ENCODE measurements at places on chromosomes 16 and 17.

- DNase-seq, result no peak
Measured at GRCh38 chr17:65360961-65361552, 200.4 kb downstream of the AXIN2 start.

DNA sequence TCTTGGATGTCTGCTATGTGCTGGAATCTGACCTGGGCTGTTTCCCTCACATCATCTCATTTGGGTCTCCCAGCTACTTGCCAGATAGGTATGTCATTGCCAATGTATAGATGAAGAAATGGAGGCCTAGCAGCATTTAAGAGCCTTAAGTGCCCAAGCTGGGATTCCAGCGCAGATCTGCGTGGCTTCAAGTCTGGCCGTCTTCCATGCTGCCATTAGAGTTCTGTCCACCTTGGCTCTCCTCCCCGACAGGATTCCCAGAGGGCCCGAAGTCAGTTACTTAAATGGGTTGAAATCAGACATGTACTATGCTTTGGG, 33.0 kb upstream of the CCR7 start:
- DNase-seq, result no peak

DNA sequence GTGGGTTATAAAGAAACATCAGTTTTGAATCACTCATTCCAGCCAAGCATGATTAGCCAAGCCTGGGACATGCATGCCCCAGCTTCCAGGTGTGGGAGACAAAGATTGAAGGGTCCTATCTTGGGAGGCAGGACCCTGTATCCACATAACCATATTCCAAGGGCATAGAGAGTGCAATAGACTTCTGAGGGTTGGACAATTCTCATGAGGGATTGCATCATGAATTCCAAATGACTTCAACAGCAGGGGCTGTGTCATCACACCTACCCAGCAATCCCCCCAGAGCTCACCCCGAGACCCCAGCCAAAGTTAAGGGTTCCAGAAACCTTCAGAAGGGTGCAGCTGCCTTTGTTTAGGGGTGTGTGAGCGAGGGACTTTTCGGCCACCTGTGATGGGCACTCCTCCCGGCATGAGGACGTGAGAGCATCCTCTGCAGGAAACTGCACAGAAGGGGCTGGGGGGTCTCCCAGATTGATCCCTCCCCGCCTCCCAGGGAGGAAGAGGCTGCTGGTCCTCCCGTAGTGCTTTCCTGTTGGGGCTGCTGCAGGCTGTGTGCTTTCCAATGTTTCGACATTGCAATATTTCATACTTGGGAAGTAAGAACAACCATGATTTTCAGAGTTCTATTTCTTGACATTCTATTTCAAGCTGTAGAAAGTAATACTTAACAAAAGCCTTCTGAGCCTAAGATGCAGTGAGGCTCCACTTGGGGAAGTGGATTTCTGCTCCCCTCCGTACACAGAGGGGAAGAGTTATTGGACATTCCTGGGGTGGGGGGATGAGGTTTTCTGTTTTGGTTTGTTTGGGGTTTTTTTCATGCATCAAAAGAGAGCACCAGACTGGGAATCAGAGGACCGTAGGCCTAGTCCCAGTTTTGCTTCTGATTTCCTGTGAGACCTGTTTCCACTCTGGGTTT, 13.3 kb upstream of the PITPNM3 start:
- no peak for DNase-seq

DNA sequence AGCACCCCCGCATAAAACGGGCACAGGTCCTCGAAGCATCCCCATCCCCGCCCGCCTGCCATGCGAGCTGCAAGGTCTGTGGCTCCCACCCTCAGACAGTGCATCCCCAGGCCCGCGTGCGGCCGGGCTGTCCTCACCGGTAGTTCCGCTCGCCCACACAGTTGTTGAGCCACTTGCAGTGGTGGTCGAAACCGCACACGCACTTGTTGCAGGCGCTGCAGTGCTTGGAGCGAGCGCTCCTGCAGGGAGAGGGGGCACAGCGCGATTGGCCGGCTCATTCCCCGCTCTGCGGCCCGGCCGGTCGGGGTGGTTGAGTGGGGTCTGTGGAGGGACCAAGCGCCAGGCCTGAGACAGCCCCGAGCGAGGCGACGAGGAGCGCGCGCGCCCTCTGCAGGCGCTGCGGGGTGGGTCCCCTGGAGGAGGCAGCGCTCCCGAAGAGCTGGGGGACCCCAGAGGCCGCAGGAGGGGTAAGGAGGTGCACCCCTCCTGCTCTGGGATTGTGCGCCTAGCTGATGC, 6.0 kb upstream of the TPPP3 start:
- DNase-seq, result no peak

DNA sequence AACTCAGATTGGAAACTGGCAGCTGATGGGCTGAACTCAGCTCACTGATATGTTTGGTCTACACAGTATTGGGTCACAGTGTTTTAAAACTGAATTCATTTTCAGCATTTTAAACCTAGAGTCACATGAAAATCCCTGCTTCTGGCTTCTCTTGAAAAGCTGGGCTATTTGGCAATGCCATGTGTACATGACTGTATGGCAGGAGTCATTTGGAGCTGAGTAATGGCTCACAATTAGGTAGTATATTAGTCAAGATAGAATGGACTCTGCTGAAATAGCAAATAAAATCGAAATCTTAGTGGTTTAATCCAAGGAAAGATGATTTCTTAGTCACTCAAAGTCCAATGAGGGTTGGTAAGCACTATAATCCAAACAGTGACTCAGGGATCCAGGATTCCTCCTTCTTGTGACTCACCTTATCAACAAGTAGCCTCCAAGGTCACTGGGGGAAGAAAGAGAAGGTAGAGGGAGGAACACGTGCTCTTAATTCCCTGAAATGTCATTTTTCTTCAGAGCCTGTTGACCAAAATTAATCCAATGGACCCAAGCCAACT, 13.9 kb upstream of the PMP22 start:
- DNase-seq, result no peak

- DNase-seq, result no peak
Measured at GRCh38 chr17:39170109-39170508, 4.1 kb upstream of the ARL5C start.

GRCh38 chr16:1911467-1912214, 6.6 kb downstream of the HS3ST6 start:
- DNase-seq, result no peak

DNA sequence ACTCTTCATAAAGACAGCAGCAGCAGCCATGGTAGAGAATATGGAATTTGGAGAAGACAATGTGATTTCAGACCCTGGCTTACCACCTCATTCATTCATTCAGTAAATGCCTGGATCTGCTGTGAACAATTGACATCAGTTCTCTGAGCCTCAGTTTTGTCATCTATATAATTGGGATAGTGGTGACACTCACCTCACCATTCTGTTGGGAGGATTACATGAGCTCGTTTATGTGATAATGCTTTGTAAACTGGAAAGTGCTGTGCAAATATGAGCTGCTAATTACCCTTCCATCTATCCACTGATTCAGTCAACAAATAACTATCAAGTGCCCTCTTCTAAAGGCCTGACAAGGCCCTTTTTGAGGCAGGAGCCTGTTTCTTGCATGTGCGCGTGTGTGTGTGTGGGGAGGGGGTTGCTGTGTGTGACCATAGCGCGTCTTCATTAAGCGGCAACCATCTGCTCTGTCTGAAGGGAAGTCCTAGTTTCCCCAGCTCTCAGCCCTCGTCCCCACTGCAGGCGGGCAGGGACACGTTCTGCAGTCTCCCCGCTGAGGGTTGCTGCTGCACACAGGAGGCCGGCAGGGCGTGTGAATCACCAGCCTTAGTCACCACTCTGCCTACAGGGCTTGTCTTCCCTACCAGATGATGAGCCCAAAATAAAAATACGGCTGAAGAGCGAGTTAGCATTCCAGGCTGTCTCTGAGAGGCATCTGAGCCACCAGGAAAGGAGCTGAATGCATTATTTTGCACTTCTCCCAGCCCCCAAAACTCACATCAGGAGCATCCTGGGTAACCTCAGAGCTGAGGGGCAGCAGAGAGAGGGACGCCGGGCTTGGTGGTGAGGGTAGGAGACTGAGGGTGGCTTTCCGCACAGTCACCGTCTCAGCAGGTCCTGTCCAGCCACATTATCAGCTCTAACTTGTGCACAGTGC, 19.9 kb downstream of the ARL4D start:
- DNase-seq, result no peak

DNA sequence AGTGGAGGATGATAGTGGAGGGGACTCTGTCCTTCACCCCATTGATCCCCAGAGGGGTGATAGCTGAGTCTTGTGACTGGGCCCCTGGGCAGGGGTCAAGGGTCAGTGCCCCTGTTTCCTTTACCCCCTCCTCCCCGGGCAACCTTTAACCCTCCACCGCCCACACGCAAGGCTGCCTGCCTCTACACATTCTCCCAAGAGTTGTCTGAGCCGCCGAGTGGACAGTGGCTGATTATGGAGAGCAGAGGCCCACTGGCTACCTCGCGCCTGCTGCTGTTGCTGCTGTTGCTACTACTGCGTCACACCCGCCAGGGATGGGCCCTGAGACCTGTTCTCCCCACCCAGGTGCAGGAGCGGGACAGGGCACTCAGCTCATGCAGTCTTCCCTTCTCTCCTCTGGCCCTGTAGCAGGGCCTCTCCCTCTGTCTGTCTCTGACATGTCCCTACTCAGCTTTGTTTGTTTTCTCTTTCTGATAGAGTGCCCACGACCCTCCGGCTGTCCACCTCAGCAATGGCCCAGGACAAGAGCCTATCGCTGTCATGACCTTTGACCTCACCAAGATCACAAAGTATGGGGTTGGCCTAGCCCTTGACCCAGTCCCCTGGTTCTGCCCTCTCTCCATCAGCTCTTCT, at the start of gene SHBG:
TSS of gene SHBG (plus strand) at position 197 of the 633 bp plus-strand sequence. CDS start at position 235, 38 bp downstream.
- no peak for DNase-seq

DNA sequence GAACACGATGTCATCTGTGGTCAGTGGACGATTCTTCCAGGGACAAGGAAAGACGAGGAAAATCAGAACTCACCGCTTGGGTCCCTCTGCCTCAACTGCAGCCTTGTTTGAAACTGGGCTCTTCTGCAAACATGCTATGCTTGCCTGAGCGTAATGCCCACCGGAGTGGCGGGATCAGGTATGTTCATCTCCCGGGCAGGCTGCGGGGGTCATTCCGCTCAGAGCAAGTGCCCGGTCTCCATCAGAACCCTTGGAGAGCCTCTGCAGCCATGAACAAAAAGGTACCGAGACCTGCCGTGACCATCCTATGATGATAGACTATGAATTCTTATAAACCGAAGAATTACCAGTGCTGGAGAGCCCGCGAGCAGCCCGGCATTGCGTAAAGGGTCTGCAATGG, 64.5 kb upstream of the DNAH17 start:
- DNase-seq, result no peak

- DNase-seq, result no peak
Measured at GRCh38 chr17:13540546-13540945, 61.2 kb downstream of the HS3ST3A1 start.

GRCh38 chr17:67326440-67326839, 39.9 kb downstream of the PSMD12 start:
- DNase-seq, result no peak

GRCh38 chr17:64992325-64992802, 64.2 kb downstream of the GNA13 start:
- DNase-seq, result no peak
